Activated CD8-positive, alpha-beta memory T cell treated with anti-CD3 and anti-CD28 coated beads for 1 hour (primary cell): ENCODE measurements at places on chromosomes 2 and 18.

DNA sequence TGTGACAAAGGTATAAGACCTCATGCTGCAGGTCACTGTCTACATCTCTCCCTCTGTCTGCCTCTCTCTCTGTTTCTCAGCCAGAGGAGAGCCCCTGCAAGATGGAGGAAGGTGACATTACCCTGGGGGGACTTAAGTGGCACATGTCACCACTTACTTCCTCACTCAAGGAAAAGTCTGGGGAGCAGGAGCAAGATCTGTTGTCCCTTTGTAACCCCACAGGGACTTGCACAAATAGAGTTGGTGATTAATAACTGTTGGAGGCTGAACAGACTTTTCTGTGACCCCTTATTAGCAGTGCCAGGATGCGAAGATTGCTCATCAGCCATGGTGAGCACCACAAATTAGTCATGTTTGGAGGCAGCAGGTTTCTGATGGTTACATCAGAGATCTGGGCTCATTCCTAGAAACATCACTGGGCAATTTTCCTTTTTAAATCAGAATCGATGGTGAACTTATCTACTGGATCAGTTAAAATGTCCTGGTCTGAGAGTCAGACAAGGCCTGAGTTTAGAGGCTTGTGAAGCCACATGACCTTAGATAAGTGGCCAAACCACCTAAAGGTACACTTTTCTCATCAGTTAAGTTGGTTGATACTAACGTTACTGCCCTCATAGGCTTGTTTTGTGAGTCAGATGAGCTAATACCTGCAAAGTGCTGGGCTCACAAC is 81.2 kb upstream of the LTBP1 start:
- DNase-seq = no peak

DNA sequence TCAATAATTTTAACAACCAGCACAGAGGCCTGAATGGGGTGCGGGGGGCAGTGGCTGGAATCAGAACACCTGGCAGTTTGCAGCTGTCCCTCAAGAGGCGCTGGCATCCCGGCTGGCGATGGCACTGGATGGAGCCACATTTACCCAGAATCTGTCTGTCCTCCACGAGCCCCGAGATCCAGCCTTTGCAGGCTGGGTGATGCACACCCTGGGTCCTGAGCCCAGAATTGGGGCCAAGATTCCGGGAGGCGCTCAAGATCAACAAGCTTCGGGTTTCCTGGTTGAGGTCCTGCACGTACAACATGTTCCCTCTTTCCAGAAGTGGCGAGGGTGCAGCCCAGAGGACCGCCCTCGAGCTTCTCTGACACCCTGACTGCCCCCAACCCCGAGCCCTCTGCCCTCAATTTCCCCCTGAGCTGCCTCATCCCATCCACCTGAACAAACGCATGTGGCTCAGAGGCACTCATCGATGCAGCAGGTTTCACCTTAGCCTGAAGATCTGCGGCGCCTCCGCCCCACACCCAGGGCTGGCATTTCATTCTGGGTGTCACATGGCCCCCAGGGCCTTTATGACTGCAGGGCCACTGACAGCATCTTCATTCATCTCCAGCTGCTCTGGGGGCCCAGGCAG is 97.5 kb downstream of the TFCP2L1 start:
- DNase-seq = no peak

GRCh38 chr2:33897741-33898140 is 298.6 kb upstream of the FAM98A start:
- DNase-seq = no peak

- no peak for DNase-seq
Measured at GRCh38 chr18:32553174-32553573, 82.5 kb upstream of the GAREM1 start.

DNA sequence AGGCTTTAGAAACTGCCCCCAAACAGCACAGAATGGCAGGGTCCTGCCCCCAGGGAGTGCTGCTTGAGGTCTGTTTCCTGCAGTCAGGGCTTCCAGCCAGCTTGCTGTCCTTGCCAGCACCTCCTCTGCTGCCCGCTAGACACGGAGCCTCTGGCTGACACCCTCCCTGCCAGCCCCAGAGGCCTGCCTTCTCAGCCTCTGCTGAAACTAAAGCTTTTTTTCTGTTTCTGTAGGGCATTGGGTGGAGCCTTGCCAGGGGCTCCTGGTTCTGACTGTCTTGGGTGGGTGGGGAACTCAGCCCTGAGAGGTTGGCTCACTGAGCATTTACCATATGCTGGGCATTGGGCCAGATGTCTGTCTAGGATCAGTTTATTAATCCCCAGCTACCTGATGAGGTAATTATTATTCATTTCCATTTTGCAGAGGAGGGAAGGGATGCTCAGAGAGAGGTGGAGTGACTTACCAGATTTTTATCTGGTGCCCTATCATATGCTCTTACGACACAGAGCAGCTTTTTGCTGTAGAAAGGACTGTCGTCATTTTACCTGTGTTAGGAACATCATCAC is 35.4 kb downstream of the INPP4A start:
- DNase-seq = no peak

DNA sequence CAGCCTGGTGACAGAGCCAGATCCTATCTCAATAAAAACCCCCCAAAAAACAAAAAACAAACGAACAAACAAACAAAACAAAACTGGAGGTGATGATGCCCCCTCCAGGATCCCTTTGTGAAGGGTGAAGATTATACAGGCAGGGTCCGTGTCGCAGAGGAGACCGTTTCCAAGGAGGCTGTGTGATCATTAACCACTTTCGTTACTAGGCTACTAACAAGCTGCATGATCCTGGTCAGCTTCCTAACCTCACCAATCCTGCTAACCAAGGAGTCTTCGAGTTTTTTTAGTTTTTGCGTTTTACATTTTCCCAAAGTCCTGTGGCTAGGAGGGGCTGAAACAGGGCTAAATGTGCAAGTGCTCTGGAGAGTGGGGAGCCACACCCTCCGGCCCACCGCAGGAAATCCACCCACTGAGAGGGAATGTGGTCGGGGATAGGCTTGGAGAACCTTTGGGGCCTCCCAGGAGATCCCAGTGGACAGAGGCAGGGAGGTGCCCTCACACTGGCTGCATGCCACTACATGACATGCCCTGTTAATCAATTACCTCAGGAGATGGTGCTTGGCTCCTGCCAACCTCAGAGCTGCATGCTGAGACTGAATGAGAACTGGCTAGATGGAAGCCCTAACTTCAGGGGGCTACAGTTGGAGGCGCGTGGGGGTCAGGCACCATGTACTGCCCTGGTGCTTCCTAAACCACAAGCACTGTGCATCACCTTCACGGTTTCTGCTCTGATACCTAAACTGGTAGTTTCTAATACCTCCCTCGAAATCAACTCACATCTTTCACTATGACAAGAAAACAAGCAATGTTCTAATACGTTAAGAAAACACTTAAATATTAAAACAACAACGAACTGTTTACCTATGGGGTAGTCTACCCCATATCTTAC is 67.5 kb upstream of the RGPD5 start:
- no peak for DNase-seq

- DNase-seq = no peak
Measured at GRCh38 chr2:112019569-112019982, 35.5 kb upstream of the TMEM87B start.

- DNase-seq = no peak
Measured at GRCh38 chr2:28828382-28828781, 17.7 kb downstream of the SPDYA start.

GRCh38 chr2:159939946-159940345 is 122.5 kb downstream of the PLA2R1 start:
- no peak for DNase-seq

DNA sequence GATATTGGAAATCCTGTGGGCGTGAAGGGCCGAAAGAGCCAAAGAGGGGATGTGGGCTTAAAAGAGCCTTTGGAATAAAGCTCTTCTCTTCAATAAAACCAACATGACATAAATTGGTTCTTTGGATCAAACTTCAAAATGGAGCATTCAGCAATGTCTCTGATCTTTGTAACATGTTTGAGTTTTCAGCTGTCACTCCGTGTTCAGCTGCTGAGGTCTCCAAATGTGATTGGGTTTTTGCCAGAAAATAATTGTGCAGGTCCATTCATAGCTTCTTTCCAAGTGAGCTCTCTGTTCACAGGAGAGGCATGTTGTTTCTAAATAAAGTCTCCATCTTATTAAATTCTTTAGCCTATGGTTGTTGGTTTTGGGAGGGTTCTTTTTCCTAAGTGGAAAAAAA is 127.6 kb upstream of the CCDC68 start:
- DNase-seq = no peak

DNA sequence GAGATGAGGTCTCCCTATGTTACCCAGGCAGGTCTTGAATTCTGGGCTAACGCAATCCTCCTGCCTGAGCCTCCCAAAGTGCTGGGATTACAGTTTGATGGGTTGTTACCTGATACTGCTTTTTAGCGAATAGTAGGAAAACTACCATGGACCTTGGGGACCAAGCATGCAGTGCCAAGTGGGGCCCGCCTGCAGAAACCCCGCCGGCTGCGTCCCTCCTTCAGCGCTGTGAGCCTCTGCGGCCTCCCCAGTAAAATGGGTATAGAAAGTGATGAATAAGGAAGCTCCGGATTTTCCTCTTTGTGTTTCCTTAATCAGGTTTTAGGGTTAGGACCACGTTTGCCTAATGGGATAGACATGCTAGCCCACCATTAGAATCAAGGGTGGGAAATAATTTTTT is 30.4 kb downstream of the RAMP1 start:
- no peak for DNase-seq

- DNase-seq = no peak
Measured at GRCh38 chr2:221444106-221444505, 128.0 kb downstream of the EPHA4 start.

- DNase-seq = no peak
Measured at GRCh38 chr2:39898934-39899333, 119.9 kb upstream of the THUMPD2 start.

- no peak for DNase-seq
Measured at GRCh38 chr2:3927031-3927430, 223.7 kb downstream of the DCDC2C start.

DNA sequence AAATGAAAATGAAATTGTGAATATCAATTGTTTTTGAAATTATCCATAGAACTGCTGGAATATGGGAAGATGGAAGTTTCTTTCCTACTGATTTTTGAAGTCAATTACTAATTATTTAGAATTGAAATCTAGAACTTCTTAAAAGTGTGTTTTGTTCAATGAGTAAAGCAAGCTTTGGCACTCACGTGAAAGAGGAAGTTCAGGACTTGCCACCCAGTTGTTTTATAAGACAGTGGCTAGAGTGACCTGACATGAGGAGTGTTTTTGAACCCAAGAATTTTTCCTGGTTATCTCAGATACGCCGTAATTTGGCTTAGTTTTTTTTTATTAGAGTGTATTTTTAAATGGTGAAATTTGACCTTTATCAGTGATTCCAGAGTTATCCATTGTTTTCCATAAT is 3.5 kb downstream of the MXD1 start:
- no peak for DNase-seq

- no peak for DNase-seq
Measured at GRCh38 chr2:63364866-63365265, 223.4 kb downstream of the WDPCP start.

GRCh38 chr2:45244928-45245327 is 235.7 kb upstream of the SIX2 start:
- DNase-seq = no peak

- DNase-seq = no peak
Measured at GRCh38 chr18:70397259-70397925, 108.5 kb downstream of the SOCS6 start.

DNA sequence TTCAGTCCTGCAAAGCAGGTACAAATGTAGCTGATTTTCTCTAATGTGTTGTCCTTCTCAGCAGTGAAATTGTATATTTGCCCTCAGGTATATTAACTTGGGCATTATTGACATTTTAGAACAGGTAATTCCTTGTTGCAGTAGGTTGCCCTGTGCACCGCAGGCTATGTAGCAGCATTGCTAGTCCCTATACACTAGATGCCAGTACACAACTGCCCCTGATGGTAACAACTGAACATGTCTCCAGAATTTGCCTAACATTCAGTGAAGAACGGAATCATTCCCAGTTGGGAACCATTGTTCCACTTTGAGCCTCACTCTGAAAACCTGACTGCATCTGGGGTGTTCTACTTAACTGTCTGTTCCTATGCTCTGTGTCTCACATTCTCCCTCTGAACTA is 23.1 kb upstream of the TFPI start:
- DNase-seq = no peak

DNA sequence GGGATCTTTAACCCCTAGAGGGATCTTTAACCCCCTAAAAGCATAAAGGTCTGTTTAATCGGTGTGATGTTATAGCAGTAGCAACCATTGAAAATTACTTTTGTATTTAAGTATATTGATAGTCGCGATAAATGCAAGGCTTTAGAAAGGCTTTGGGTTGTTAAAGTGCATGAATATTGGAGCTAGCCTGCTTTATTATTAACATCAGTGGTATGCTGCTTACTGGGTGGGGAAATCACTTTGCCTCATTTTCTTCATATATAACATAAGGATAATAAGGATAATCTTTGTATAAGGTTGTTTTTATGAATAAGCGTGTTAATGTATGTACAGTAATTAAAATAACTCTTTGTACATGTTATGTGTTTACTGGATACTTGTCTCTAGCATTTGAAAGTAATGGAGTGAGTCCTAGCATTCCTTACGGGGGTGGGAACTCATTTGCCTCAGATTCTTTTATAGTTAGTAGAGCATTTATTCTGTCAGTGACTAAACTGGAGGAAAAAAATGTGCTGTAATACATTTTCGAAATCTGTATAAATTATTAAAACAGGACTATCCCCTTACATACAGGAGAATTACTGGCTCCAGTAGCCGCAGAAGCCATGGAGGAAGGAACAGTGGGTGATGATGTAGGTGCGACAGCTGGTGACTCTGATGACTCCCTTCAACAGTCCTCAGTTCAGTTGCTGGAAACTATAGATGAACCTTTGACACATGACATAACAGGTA is 122.2 kb downstream of the BIRC6 start:
- DNase-seq = no peak

DNA sequence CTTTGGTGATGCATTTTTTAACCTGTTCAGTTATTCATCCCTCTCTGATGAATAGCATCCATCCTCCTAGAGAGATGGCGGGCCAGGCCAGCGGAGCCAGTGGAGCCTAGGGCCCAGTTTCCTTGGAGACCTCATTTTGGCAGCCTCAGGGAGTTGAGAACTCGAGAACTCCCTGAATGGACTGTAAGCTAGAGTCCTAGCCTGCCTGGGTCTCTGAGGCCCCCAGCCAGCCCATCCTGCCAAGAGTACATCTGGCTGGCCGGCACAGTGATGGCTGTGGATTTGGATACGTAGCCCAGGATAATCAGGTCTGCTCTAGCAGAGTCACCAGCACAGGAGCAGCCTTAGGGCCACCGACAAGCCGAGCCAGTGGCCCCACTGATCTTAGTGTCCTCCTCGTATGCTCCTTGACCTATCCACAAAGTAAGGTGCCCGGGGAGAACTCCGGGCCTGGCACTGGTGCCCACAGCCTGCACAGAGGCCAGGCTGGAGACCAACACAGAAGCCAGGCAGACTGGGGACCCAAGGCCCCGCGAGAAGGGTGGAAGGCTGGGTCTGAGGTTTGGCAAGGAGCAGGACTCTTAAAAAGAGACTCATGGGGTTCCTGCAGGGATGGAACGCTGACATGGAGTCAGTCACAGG is 110.5 kb upstream of the MCFD2 start:
- DNase-seq = no peak
